ENCODE measurements at places on chromosomes 5 and 9.

DNA sequence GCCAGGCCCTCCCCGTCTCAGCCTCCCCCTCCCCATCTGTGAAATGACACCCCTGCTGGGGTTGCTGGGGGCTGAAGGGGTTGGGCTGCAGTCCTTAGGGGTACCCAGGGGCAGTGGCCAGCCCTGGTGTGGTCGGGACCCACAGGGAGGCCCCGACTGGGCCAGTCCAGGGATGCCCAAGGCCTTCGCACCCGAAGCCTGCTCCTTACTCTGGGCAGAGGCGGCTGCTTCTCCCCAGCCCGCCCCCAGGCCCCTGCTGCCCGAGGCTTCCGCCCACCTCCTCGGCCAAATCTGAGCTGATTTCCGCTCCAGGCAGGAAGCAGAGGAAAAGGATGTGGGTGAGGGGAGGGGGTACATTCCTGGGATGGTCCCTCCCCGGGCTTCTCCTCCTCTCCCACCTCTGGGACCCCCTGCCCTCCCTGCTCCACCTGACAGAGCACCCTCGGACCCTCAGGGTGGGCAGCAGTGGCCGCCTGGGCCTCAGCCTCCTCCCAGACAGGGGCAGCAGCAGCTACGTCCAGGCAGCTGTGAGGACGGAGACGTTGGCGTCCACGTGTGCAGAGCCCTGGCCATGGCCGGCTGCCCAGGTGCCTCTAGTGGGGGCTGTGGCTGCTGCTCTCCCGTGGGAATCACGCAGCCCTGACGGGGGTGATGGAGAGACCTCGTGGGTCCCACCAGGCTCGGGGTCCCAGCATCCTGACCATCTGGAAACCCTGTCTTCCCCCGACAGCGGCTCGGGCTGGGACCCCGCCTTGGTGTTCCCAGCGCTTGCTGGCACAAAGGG lies 4.2 kb upstream of the NRARP start:
- no peak for DNase-seq

DNA sequence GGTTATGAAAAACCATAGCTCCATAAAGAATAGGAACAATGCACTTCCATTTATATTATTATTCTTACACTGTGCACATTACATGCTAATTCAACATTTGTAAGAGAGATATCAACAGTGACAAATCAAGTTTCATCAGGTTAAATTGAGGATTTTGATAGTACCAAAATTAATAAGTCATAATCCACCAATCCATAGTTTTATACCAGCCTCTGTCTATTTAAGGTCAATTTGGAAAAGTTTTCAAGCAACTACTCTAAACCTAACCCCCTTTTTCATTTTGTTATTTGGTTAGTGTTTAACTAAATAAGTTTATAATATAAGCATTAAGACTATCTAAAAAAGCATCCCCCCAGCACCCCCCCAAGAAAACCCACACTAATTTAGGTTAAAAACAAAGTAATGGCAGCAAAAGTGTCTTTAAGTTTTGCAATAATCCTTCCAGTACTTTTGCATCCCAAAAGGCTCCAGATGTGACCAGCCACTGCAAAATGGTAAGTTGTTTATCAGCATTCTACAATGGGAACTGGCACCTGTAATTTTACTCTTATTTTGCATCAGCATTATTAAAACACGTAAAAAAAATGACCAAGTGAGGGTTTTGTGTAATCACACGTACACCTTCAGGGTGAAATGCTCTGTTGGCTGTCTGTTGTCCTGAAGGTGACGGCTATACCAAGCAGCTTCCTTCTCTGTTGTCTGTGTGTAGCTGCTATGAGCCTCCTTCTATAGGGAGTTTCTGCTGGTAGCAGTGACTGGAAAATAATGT lies 36.8 kb upstream of the SSBP2 start:
- DNase-seq = no peak

GRCh38 chr5:38607396-38607795 lies 51.0 kb upstream of the LIFR start:
- DNase-seq = no peak

DNA sequence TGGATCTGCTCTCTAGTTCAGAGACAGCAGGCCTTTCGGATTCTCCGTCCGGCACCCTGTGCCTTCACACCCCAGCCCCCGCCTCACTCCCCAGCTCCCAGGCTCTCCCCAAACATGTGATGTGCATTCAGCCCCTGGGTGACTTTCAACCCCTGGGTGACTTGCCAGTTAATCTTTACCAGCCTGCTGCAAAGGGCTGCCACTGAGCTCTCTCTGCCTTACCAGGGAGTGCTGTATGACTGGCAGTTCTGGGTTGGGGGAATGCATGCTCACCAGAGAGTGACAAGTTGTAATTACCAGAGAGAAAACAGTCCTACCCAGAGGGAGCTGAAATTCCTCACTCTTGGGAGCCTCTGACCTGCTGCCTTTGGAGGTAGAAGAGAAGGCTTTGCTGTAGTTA lies 4.9 kb upstream of the ADRA1B start:
- DNase-seq = no peak

GRCh38 chr5:157690690-157691433 lies 19.5 kb downstream of the C5orf52 start:
- no peak for DNase-seq

GRCh38 chr9:18437315-18438201 lies 36.4 kb upstream of the ADAMTSL1 start:
- no peak for DNase-seq

- DNase-seq = no peak
Observed at GRCh38 chr5:54347221-54347865, 37.0 kb upstream of the ARL15 start.

DNA sequence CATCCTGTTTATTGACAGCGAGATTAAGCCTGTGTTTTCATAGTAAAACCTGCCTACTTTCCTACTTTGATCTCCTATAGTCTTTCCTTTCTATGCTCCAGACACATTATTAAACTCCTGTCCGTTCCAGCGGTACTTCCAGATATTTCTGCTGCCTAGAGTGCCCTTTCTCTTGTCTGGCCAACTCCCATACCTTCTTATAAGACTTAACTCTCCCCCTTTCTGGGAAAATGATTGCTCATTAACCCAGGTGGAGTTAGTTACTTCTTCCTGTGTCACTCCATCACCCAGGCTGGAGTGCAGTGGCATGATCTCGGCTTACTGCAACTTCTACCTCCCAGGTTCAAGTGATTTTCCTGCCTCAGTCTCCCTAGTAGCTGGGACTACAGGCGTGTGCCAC lies 33.1 kb downstream of the KDM4C start:
- no peak for DNase-seq

- no peak for DNase-seq
Observed at GRCh38 chr5:11955331-11955730, 51.1 kb upstream of the CTNND2 start.

- DNase-seq = no peak
Observed at GRCh38 chr9:365436-365835, 150.8 kb downstream of the DOCK8 start.

DNA sequence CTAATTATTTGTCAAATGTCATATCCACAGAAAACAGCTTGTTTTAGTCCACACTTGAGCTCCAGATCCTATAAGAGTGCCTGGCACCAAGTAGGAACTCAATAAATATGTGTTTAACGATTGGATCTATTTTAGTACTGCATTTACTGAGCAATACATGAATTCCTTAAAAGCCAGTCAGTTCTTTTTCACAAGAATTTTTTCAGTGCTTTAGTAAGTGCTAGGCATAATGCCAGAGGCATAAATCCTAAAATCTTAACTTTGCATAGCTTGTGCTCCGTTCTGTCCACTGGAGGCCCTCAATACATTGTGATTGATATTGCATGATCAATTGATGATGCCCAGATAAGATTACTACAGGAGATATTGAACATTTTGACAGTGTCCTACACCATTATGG lies 67.3 kb upstream of the PCSK5 start:
- DNase-seq = no peak

DNA sequence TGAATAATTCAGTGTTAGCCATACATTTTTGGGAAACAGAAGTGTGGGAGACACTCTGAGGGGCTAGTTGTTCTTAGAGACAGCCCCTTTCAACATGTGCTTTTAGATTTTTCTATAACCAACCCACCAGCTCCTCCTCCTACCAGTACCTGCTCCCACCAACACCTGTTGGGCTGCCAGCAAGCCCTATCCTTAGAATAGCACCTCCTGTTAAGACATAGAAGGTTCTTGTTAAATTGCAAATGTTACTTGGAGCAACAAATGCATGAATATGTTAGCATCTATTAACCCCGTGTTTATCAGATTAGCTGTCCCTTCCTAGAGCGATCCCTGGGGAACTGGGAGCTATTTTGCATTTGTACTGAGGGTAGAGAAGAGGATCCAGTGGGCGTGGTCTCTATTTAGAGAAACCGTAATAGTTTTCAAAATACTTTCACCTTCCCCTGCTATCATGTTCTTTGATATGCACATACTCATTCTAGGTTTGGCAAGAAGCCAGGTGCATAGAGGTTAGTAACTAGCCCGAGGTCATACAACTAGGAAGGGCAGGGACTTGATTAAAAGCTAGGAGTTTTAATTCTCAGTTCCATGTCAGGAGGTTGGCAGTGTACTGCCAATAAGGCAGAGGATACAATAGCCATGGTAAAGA lies 334.4 kb downstream of the KCTD16 start:
- no peak for DNase-seq

- DNase-seq = no peak
Observed at GRCh38 chr5:76025790-76026189, 57.4 kb upstream of the SV2C start.

- no peak for DNase-seq
Observed at GRCh38 chr5:55864606-55865541, 13.7 kb downstream of the IL31RA start.

DNA sequence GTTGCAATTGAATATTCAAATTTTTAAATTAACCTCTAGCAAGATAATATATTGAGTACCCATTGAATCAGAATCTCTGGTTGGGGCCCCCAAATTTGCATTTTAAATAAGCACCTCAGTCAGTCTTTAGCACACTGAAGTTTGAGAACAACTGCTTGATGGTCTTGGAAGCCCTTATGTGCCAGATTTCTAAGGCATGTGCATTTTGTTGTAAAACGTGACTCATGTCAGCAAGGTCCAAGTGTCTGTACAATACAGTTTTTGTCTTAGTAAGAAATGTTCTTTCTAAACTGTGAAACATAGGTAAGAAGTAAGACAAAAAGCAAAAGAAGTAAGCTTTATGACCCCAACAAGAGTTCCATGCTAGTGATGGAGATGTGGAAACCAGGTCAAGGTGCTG lies 59.1 kb upstream of the PHF2 start:
- no peak for DNase-seq

DNA sequence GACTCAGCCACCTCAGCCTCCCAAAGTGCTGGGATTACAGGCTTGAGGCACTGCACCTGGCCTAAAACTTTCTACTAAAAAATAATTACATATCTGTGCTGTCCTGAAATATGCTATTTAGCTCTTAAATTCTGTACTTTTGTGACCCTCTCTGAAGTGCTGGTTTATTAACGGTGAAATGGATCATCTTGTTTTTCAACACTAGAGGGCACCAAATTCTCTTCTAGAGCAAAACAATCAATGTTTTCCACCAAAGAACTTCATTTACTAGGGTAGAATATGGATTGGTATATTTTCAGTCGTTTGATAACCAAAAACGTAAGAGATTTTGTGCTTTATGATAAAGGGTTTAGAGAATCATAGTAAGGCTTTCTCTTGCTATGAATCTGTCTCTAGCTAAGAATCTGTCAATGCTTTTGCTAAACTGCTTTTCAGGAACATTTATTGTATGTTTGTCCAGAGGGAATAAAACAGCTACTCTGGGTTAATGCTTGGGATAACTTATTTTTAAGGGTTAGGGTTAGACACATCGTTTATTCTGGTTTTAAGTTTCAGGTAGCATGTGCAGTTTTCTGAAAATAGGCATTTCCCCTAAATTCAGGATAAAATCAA lies 63.6 kb downstream of the RNF180 start:
- DNase-seq = peak; percentile 11

DNA sequence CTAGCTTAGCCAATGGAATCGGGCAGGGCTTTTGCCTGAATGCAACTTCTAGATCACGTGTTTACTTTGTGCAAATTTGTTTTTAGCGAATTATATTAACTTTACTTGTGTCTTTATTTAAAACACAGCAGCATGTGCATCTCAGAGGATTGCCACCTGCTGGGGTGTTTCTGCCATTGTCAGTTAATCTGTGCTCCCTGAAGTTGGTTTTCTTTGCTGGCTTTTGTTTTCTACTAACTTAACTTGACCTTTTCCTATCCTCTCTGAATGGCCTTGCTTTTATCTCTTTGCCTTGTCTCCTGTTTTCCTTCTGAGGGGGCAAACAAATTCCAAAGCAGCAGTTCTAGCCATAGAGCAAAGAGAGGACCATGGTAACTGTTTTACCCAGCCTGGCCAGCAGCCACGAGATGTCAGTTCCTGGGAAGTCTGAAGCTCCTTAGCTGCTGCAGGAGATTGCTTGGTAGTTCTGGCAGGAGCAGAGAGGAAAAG lies 67.6 kb downstream of the ARHGEF28 start:
- peak; percentile 2 for DNase-seq

- DNase-seq = no peak
Observed at GRCh38 chr9:32906213-32906612, 95.2 kb downstream of the APTX start.

- no peak for DNase-seq
Observed at GRCh38 chr9:121622387-121623203, 28.8 kb upstream of the DAB2IP start.

DNA sequence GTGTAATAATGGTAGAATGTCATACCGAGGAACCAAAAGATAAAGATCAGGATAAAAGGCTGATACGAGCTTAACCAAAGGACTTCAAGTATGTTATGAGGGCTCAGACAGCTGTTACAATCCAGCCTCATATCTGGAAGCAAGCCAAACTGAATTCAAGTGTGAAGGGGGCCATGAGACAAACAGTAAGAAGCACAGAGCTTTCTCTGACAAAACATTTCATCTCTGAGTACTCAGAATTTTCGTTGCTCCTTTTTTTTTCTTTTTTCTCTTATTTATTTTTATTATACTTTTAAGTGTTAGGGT lies 52.9 kb upstream of the CD180 start:
- DNase-seq = no peak

DNA sequence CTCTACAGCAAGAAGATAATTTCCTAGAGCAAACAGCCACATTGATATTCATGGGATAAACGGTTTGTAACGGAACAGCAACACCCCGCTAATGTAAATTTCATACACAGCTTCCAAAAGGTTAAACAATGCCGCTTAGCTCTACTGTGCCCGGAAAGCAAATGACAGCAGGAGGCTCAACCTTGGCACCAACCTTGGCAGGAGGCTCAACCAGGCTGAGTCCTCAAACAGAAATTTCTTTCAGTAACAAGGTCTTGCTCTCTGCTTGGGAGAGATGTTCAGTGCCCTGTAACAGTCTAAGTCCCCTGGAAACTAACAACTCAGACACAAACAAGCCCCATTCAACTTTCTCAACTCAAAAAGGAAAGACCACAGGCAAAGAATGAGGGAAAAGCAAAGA lies 11.1 kb upstream of the PPP1R2B start:
- no peak for DNase-seq

Measured in CD4-positive, alpha-beta T cell treated with Interleukin-21 for 1 hour (primary cell).